NCI-H69 (cell line): ENCODE measurements at places on chromosomes 13 and 19.

- DNase-seq, result no peak
These were observed 7.0 kb upstream of the TSC22D1 start for GRCh38 chr13:44583137-44583536.

GRCh38 chr13:46895381-46895780 is 1.5 kb downstream of the HTR2A start:
- DNase-seq, result no peak

- no peak for DNase-seq
These were observed 8.6 kb upstream of the GPR18 start for GRCh38 chr13:99266827-99267226.

- no peak for DNase-seq
These were observed 335.7 kb downstream of the TSHZ3 start for GRCh38 chr19:31013384-31014020.

DNA sequence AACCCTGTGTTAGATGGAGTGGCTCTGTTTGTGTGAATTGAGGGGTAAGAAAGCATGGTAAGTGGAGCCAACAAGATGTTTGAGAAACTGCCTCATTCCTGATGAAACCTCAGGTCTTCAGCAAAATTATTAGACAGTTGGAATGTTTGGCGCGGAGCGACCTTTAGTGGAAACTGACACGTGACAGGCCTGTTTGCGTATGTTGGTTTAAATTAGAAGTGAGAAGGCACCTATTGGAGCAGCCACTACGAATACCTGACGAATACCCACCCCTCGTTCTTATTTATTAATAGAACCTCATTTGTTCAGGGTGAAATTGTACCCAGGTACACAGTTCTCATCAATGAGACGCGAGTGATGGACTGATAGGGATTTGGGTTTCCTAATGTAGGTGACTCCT is 63.2 kb upstream of the MIR17HG start:
- DNase-seq, result no peak

DNA sequence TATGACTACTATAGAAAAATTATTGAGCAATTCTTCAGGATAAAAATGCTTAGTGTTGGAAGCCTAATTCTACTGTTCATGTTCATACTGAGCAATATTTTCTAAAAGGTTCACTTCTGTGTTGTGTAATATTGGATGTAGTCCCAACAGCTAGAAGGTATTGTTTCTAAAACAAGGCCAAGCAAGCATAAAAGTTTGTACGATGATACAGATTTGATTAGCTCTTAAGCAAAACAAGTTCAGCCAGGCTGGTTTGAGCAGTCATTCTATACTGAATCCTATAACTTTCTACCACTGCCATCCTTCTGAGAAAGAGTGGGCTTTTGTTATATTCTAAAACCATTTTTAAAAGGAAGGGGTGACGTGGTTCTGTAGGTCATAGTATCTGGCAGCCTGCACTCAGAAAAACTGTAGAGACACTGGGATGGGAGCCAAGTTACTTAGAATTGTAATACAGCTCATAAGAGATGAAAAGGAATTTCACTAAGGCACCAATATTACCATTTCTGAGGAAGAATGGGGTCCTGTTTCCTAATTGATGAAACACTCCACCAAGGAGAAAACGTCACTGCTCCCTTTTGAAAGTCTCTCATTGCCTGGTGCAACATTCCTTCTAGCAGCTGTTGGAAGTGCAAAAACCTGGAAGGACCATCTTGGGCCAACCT is 275.0 kb upstream of the DACH1 start:
- no peak for DNase-seq

GRCh38 chr19:13078897-13079541 is 23.6 kb downstream of the LYL1 start:
- DNase-seq, result peak; percentile 84

GRCh38 chr19:17079710-17080439 is 4.3 kb downstream of the MYO9B start:
- no peak for DNase-seq

DNA sequence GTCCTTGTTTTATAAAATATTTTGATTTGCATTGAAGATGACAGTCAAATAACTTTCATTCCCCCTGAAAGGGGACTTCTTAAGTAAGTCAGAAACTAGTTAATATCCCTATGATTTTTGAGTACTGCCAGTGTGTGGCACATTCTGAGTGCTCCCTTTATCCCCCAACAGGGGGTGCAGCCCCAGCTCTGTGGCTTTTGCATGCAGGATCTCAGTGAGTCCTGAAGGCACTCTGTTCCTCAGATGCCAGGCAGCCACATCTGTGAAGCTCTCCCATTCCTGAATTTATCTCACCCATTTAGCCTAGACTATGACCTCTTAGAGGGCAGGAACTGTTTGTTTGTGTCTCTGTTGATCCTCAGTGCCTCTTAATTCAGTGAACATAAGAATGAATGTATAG is 123.1 kb downstream of the CDK8 start:
- peak; percentile 76 for DNase-seq

DNA sequence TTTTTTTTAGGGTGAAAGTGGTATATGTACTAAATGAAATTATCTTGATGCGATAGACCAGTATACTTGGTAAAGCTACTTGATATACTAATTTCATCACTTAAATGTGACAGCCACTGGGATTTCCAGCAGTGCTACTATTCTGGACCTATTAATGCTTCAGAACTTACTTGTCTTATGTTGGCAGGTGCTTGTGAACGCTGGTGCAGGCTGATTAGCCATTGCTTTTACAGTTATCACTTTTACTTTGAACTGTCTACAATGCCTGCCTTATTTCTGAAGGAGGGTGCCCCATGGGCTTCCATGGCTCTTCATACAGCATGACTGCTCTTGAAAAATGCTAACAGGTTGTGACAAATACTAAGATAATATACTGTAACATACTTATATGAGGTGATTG is 294.7 kb downstream of the GPC6 start:
- no peak for DNase-seq

GRCh38 chr19:2096480-2097202 is at the start of gene IZUMO4:
Gene IZUMO4, plus strand, starts transcription at chr19:2096915. Its CDS starts 31 bp downstream, at chr19:2096946.
- peak; percentile 98 for DNase-seq

GRCh38 chr19:53019684-53020083 is 6.0 kb downstream of the ERVV-1 start:
- DNase-seq, result peak; percentile 57

DNA sequence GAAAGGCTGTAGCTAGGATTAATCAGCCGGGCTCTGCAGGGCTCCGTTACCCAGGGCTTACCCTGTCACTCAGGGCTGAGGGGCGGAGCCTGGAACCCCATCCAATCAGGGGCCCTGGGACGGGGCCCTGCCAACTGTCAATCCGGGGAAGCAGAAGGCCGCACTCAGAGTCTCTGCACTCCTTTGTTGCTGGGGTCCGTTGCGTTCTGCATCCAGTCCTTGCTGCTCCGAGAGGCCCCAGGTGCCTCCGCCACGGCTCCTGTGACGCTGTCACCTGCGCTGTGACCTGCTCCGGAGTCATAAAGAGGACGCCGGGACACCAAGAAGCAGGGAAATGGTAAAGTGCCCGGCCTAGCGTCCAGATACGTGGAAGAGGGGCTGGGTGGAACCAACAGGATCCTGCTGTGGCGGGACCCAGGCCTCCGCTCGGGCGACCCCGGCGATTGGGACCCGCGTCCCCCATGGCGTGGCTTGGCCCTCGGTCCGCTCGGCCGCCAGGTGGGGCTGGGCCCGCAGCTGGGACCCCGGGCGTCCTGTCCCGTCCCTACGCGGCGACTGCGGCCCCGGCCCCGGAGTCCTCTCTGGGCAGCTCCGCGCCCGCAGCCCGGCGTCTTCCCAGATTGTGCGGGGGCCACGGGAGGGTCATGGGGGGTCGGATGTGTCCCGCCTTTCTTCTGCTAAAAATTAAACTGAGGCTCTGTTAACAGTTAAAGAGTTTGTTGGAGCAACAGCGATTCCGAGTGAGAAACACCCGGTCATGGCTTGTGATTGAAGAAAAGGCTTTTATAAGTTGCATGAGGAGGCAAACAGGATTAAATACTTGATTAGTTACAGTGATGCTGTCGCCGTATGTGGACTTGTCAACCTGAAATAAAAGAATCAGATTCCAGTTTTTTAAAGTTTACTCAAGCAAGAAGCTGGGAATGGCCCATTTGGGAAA is at the start of gene ZNF491:
Gene ZNF491, plus strand, starts transcription at position 133 of the 940 bp plus-strand sequence. CDS start 7,431 bp downstream, outside the sequence.
- peak; percentile 97 for DNase-seq

- DNase-seq, result no peak
These were observed 459.3 kb downstream of the GPC6 start for GRCh38 chr13:93685900-93686299.
